Stimulated activated CD4-positive, alpha-beta T cell treated with anti-CD3 and anti-CD28 coated beads, Interleukin-12 subunit alpha, Interleukin-12 subunit beta, amount 100 ng/mL, for 48 hours (primary cell): ENCODE measurements at places on chromosomes 2 and 18.

DNA sequence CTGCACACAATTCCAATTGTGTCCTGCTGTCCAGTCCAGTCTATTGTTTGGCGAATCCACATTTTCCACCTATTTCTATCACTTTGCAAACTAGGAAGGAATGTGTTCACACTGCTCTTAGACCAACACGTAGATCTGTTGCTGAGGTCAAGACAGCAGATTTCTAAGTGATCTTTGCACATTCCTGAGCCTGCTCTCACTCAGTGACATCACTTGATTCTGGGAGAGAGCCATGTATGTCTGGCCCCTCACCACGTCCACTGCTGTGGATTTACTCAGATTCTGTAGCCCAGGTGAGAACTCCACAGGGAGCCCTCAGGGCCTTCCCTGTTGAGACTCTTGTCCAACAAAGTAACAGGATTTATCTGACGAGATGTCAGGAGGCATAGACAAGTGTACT is 317.2 kb downstream of the TSN start:
- DNase-seq: no peak

- no peak for DNase-seq
These were observed 7.2 kb downstream of the PMS1 start for GRCh38 chr2:189791338-189792042.

DNA sequence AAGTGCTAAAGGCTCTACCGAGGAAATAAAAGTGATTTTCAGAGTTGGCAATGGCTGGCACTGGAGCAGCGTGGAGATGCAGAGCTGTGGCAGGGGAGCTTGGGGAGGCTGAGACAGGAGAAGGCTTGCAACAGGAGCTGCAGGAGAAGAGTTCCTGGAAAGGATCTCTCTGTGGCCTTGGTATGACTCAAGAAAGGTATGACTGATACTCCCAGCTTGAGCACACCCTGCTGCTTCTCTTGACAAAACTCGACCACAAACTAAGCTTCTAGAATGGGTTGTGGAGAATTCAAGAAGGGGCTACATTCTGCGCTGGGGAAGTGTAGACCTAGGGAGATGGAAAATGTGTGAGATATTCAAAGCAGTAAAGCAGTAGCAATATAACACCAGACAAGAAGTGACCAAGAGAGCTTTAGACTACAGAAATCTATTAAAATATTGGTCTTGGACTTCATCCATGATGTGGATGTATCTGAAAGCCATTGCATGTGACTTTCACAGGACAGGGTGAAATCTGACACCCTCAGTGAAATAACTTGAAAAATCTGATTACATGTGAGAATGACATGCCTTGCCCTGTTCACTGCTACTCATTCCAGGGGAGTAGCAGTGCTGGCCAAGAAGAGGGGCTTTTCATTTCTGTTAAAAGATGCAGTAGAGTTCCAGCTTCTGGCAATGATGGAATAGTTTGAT is 41.5 kb downstream of the SUCLG1 start:
- DNase-seq: no peak

GRCh38 chr2:60551240-60552077 is 2.0 kb downstream of the BCL11A start:
- DNase-seq: no peak

- DNase-seq: no peak
These were observed 105.7 kb upstream of the SMIM21 start for GRCh38 chr18:75533209-75533608.

DNA sequence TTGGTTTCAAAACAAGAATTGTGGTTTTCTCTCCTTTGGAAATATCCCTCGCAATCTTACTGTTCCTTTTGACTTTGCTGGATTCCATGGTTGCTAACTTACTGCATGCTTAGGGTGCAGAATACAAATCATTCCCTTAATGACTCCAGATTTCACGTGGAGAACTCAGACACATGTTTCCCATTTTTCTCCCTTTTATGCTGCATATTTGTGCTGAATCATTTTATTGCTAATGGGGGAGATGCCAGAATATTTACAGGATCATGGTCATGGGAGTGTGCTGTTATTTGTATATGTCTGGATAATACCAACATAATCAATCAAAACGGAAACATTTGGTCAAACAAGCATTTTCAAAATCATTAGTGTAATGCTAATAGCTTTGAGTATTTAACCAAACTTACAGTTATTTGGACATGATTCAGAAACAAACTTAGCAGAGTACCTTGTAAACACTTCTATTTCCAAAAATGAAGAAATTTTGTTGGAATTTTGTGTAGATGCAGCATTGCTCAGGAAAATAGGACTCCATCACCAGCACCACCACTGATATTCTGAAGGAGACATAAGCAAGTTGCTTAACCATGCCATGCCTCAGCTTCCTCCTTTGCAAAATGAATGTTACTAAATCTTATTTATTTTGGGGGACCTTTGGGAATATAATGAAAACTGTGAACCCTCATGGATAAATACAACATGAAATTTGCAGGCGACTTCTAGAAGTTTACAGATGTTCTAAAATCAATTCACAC is 122.5 kb upstream of the RND3 start:
- no peak for DNase-seq

GRCh38 chr2:165070076-165070475 is 114.8 kb upstream of the SLC38A11 start:
- no peak for DNase-seq

- DNase-seq: no peak
These were observed 52.6 kb downstream of the DPP10 start for GRCh38 chr2:114495046-114495445.

DNA sequence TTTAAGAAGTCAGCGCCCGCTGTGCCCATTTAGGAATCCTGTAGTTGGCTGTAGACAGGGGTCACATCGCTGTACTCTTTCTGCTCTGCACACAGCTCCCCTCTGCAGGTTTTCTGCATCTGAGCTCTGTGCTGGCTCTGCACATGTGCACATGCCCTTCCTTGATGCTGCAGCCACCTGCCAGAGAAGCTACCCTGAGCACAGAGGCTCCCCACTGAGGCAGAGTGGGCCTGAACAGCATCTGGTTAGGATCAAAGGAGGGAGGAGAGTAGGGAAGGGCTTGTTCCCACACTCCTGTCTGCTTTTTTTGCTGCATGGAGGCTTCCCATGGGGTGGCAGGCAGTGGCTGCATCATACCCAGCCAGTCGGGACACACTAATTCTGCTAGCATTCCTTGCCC is 238.9 kb downstream of the FHOD3 start:
- DNase-seq: no peak

DNA sequence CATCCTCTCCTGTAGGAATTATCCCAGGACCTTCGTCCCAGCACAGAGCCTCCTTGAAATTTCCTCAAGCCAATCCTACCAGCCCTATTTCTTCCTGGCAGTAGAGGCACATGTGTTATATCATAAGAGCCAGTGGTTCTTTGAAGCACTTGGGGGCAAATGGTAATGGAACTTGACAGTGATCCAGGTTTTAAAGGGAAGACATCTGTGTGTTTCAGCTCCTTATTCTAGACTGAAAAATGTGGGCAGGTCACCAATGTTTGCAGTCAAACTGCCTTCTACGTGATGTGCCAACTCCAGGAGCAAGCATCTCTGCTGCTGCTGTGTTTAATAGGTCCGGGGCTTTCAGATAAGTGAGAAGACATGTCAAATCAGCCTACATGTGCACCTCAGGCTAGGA is 157.1 kb downstream of the GALNT14 start:
- DNase-seq: no peak

DNA sequence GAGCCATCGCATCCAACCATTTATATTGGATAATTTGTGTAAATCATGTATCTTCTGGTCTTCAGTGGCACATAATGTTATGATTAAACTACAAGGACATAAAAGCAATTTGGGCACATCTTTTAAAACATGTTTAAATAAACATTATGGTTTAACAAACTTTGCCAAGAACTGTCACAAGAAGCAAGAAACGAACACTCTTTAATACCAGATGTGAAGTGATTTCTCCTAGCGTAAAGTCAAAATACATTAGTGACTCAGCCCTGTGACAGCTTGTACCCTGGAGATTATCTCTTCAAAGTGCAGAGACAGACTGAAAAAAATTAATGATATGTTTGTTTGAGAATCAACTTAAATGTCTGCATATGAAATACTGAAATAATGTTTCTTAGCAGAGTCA is 39.9 kb downstream of the DSEL start:
- no peak for DNase-seq

- DNase-seq: no peak
These were observed 1.2 kb downstream of the MAT2A start for GRCh38 chr2:85540133-85540648.

- DNase-seq: no peak
These were observed 22.4 kb downstream of the MAL start for GRCh38 chr2:95047629-95048510.

GRCh38 chr2:24123922-24124580 is 782 bp downstream of the FAM228B start:
- no peak for DNase-seq

DNA sequence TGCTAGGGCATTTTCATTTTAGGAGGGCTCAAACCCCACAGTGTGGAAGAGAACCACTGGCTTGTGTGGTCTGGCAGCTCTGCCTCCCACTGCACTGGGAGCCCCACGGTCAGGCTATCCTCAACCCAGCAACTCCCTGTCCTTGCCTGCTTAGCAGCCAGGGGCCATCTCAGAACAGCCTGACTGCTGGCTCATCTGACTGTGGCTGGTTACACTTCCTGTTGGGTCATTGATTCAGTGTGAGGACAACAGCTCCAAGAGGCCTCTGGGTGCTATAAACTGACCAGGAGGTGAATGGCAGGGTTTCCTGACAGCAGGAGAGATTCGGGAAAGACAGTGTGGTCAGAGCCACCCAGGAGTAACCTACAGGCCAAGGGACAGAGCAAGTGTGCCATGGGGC is 40.1 kb downstream of the AMER3 start:
- no peak for DNase-seq

GRCh38 chr2:234421-234820 is 29.4 kb downstream of the SH3YL1 start:
- no peak for DNase-seq

- DNase-seq: no peak
These were observed 1005.1 kb upstream of the FAM98A start for GRCh38 chr2:34604164-34604563.

GRCh38 chr2:137050949-137051348 is 285.6 kb downstream of the THSD7B start:
- DNase-seq: no peak

GRCh38 chr2:100213595-100213994 is 71.2 kb upstream of the AFF3 start:
- DNase-seq: no peak

DNA sequence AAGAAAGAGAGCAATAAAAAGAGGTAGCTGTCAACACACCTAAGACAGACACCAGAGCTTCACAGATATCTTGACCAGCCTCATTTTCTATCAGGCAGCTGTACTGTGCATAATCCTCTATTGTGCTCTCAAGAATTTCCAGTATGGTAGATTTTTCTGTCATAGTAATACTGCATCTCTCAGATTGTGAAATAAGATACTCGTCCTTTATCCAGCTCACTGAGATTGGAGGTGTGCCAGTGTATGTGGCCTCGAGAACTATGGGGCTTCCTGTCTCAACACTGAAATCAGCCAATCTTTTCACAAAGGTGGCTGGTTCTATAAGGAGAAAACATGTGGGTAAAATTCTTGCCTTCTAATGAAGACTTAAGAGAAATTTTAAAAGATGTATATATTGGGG is 88.9 kb downstream of the TTN start:
- no peak for DNase-seq
